Stimulated activated CD8-positive, alpha-beta memory T cell treated with anti-CD3 and anti-CD28 coated beads, Interleukin-7, amount 100 ng/mL, for 1 hour (primary cell): ENCODE measurements at places on chromosomes 6 and 20.

- DNase-seq = no peak
Observed at GRCh38 chr20:40843251-40843650, 154.2 kb upstream of the MAFB start.

- DNase-seq = no peak
Observed at GRCh38 chr6:24228681-24229255, 102.8 kb downstream of the NRSN1 start.

- no peak for DNase-seq
Observed at GRCh38 chr6:16659466-16660156, 101.6 kb downstream of the ATXN1 start.

- no peak for DNase-seq
Observed at GRCh38 chr20:52763321-52763853, 208.8 kb upstream of the TSHZ2 start.

- DNase-seq = no peak
Observed at GRCh38 chr6:73325656-73326055, 28.4 kb downstream of the DPPA5 start.

DNA sequence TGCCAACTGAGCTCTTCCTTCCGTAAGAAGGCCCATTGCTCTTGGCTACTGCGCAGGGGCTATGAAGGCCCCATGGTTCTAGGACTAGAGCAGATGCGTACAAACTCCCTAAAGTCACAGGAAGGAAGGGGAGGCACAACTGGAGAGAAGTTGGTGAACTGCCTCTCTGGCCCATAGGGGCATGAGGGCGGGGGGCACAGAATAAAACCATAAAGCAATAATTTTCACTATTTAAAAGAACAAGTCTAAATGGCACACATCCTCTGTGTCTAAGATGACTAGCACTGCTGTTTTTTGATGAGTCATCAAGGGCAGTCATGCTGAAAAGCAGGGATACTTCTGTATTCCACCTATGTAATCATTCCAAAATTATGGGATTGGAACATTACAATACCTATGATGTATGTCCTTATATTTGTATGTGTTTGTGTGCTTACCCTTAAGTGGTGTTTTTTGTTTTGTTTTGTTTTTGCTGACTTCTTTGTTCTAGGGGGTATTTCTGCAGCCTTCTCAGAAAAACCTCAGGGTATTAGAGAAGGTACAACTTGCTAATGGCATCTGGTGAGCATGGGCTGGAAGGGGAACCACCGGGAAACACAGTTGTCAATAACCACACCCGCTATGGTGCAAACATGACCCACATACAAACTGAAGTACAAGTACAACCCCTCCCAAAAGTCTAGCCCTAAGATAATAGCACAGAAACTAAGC, 36.9 kb downstream of the B4GALT5 start:
- DNase-seq = peak; percentile 6

DNA sequence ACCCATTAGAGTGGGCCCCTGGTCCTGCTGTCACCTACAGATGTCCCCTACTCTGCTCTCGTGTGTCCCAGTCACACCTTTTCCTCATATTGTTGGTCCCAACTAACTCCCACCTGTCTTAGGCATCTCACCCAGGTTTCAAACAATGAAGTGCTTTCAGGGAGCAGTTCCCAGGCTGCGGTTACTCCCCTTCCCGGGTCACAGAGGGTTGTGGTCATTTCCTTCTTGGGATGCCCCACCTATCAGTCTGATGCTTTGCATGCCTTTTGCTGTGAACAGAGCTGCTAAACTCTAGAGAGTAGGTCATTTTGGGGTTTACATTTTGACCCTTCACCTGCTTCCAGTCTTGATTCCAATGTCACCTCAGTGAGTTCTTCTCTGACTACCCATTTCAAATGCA, 181.6 kb downstream of the CDC5L start:
- no peak for DNase-seq

GRCh38 chr20:41169791-41170351, 32.5 kb downstream of the PLCG1 start:
- no peak for DNase-seq

DNA sequence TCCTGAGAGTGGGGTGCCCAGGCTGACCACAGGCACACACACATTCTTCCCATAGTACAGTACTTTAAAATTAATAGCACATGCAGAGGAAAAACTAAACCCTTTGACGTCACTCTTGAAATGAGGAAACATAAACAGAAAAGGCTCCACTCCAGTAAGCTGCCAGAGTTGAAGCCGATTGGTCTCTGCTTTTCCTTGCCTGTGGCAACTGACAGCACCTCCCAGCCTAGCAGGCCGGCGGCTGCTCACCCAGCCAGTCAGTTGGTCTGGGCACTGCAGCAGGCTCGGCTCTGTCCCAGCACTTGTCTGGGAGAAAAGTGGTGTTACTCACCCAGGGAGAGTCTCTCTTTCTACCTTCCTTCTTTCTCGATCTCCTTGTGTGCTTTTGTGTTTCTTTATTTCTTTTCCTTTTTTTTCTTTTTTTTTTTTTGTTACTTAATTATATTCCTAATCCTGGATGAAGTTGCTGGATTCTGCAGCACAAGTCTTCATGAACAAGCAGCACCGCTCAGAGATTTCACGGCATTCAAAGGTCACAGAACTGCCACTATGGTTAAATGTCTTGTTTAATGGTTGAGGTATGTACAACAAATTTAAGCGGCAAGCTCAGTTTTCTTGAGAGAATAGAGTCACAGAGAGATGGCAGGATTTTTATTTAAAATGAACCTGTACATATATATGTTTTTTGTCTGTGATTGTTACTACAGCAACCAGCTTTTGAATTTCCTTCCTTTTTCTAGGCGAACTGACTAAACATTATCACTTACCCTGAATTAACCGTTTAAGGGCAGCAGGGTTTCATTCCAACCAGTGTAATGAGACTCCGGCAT, at the start of gene PDE7B:
PDE7B (plus strand) TSS at position 260 of the 830 bp plus-strand sequence.
- DNase-seq = peak; percentile 2

- DNase-seq = no peak
Observed at GRCh38 chr6:30885999-30886896, 1.9 kb downstream of the DDR1 start.

DNA sequence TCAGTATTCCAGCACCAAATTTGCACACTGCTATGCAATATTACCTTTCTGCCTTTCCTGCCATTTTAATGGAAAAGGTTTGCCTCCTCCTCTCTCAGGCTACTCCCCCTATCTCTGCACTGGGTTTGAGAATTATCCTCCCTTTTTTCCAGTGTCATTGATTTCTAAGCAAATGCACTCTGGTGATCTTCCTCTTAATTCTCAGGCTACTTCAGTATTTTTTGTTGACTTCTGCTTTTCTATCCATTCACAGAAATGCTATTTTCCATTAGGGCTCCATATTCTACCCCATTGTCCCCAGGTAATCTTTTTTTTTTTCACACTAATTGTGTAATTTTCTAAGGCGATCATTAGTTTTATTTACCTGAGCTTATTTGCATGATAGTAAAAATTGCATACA, 144.0 kb downstream of the GJA1 start:
- no peak for DNase-seq

- no peak for DNase-seq
Observed at GRCh38 chr20:9996944-9997343, 37.8 kb upstream of the ANKEF1 start.

DNA sequence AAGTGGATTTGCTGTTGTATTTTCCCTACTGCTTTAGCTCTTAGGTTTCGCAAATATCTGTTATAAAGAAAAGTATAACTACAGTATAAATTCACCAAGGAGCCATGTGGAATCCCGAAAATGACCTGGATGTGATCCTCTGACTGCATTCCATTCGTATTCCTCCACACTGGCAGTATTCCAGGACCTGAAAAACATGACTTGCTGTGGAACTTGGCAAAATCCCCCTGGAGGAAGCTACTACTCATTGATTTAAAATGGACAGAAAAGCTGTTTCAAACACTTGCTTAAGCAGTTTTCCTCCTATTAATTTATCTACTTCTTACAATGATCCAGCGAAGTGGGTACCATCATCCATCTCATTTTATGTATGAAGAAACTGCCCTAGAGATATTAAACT, 13.3 kb upstream of the ENPP5 start:
- DNase-seq = no peak

DNA sequence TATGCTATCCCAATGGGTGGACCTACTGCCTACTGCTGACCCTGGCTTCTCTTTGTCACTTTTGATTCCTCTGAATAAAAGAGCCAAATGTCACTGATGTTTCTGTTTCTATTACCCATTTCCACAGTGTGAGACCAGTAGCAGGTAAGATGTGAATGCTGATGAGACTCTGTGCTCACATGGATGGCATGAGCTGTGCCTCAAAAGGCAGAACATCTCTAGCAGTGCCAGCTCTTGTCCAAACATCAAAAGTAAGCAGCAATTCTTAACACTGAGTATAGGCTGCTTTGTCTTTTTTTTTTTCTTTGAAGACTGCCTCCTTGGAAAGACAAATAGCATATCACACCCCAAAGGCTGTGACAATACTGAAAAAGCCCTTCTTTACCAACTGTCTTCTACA, 459.2 kb upstream of the RUNX2 start:
- DNase-seq = no peak

DNA sequence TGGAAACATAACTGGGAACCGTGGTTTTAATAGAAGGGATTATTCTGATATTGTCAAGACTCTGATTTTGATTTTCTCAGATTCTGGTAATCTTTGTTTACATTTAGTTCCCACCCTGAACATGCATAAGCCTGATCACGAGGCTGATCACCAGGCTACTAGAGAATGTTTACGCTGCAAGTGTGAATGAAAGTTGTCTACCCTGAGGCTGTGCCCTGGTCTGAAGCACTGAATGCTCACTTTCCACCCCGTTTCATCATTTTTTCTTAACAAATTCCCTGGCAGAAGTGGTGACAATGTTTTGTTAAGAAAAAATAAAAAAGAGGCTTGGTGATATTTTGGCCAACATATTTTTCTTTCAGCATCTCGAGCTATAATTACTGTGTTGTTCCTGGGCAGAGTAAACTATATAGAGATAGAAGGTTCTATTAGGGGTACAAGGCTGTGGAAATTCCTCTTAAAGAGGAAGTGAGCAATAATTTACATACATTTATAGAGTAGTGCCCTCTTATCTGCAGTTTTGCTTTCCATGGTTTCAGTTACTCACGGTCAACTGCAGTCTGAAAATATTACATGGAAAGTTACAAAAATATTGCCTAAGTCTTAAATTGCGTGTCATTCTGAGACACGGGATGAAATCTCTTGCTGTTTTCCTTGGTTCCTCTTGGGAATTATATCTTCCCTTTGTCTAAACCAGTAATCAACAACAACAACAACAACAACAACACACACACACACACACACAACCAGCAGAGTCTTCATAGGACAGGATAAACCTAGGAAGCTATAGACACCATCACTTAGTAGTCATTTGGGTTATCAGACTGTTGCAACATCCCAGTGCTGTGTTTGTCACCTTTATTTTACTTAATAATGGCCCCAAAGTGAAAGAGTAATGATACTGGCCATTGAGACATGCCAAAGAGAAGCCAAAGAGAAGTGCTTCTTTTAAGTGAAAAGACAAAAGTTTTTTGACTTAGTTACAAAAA, 566.6 kb upstream of the CITED2 start:
- DNase-seq = no peak

DNA sequence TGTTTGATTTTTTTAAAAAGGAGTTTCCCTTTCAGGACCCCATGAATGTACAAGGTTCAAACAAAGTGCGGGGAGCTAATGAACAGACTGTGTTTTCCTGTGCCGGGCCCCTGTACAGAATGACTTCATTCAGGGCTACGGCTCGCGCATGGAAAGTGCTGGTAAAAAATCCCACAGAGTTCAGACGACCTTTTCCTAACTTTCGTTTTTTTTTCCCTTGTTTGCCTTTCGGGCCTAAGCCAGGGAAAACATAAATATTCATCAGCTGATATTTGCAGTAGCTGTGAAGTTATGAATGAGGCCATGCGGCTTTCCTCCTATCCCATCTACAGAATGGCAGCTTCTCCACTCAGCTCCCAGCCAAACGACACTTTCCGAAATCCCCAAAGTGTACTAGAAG, 74.0 kb downstream of the HAO1 start:
- no peak for DNase-seq

- no peak for DNase-seq
Observed at GRCh38 chr6:23696992-23697391, 429.0 kb upstream of the NRSN1 start.

GRCh38 chr6:2503816-2504494, 246.8 kb downstream of the MYLK4 start:
- DNase-seq = no peak

DNA sequence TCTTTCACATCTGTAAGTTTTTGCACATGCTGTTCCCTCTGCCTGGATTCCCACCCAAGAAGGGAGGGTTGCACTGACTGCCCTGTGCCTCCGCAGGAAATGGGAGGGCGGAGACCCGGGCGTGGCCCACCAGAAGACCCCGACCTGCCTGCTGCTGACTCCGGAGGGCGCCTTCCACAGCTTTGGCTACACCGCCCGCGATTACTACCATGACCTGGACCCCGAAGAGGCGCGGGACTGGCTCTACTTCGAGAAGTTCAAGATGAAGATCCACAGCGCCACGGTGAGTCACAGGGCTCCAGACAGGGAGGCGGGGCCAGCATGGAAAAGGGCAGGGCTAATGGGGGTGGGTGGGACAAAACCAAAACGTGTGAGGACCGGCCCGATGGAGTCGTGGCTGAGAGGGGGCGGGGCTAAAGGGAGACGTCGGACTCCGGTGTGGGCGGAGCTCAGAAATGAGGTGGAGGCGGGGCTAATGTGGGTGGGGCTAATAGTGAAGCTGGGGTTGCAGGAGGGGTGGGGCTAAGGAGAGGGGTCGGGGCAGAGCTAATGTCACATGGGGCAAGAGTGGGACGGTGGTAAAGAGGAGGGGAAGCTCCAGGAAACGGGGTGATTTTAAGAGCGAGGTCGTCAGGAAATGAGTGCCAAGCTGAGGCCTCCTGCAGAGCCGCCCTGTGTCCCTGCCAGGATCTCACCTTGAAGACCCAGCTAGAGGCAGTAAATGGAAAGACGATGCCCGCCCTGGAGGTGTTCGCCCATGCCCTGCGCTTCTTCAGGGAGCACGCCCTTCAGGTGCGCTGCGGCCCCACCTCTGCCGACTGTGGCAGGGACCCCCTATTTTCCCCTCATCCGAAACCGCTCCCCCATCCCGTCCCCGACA, 12.6 kb downstream of the HSPA12B start:
- peak; percentile 8 for DNase-seq

DNA sequence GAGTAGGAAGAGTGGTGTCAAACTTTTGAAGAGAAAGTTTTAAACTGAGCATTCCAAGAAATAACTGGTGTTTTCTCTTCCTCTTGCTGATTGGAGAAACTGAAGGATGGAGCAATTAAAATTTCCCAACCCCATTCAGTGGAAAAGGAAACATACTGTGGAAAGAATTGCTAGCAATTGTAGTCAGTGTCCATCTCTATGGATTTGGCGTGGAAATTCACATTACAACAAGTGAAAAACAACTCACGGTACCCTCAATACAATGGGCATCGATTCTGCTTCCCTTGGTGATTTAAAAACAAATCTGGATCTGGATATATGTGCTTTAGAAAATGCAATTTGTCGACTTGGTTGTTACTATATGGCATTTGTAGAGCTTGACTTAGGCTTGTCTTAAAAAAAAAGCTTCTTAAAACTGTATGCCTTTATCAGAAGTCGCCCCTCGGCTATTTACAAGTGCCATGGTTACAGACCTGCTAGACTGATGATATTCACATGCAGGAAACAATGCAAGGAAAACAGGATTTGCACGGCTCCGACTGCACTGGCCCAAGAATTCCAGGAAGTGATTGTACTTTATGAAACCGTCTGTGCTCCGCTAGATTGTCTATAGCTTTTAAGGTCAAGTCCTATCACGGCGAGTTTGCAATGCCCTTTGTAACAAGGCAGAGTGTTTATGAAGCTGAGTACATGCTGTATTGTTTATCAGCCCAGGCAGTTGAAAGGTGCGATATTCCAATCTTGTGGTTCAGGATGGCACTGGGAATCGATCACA, 131.7 kb upstream of the PHACTR1 start:
- no peak for DNase-seq

- DNase-seq = no peak
Observed at GRCh38 chr6:158744986-158745430, 74.2 kb downstream of the EZR start.

GRCh38 chr20:57908704-57909630, 199.2 kb upstream of the PMEPA1 start:
- no peak for DNase-seq
